Fibroblast of skin of left quadriceps (primary cell): ENCODE measurements at places on chromosomes 6 and 20.
A peak's percentile ranks its signal among the peaks of the same experiment; 100 is the strongest.

DNA sequence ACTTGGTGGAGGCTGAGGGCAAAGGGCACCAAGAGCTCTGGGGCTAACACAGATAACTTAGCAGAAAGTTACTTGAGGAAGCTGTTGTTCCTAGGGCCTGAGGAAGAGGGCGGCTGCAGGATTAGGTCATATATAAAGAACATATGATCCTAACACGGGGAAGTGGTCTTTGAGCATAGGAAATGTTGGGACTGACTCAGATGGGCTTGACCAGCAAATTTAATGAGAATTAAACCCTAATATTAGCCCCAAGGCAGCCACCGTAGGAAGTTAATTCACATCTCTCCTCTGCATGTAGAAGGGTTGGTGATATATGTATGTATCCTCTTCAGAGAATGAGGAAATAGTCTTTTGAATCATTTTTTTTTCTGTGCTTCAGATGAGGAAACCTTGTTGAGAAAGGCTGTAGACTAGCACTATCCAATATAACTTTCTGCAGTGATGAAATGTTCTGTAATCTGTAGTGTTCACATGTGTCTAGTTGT lies 9.2 kb upstream of the ZBTB9 start:
- DNase-seq: no peak

DNA sequence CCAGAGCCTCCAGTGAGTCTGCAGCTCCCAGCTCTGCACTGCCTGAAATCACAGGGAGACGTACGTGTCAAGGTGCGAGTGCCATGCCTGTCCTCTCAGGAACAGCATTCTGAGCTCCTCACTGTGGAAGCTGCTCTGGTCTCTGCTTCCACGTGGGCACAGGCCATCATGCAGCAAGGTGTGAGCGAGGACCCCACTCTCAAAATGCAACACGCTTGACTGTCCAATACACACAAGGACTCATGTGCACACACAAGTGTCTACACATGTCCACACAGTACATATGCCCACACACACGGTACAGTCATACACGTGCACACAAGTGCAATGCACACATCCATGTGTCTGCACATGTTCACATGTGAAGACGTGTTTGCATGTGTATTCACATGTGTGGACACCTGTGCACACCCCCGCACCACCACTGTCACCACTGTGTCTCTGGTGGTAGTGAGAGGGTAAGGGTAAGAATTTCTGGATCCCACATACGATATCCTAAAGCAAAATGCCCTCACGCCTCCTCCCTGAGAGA lies 260.5 kb downstream of the DLL1 start:
- no peak for DNase-seq

- DNase-seq: no peak
Measured at GRCh38 chr6:2449572-2449940, 204.2 kb upstream of the GMDS start.

GRCh38 chr6:87716928-87717614 lies 15.0 kb upstream of the AKIRIN2 start:
- DNase-seq: no peak

DNA sequence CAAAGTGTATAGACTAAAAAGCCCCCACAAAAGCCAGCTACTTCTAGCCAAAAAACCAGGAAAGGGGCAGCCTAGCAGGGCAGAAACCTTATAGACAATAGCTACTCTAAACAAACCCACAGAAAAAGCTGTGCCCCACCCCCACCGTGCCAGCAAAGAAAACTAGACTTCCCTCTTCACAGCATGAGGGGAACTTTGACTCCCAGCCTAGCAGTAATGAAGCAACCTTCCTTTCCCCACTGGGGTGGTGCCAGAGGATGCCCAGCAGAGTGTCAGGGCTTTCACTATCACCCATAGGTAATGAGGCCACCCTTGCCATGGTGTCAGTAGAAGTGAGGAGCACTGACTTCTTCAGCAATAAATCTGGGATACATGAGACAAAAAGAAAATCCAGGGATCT lies 99.0 kb upstream of the LGSN start:
- DNase-seq: no peak

- DNase-seq: peak; percentile 81
Measured at GRCh38 chr6:105178110-105178509, 1.7 kb downstream of the POPDC3 start.

- DNase-seq: peak; percentile 67
Measured at GRCh38 chr20:63740627-63741353, 1.2 kb downstream of the SLC2A4RG start.

GRCh38 chr20:33275215-33275614 lies 7.8 kb upstream of the BPIFB1 start:
- DNase-seq: no peak

GRCh38 chr6:127124680-127125079 lies 6.2 kb downstream of the RSPO3 start:
- no peak for DNase-seq

- peak; percentile 15 for DNase-seq
Measured at GRCh38 chr6:160534050-160534696, 129.9 kb downstream of the LPA start.

- no peak for DNase-seq
Measured at GRCh38 chr20:9499126-9499899, 15.1 kb upstream of the LAMP5 start.

- DNase-seq: peak; percentile 42
Measured at GRCh38 chr6:115891111-115891669, 169.5 kb downstream of the FRK start.

GRCh38 chr6:75210885-75211739 lies 5.3 kb upstream of the COL12A1 start:
- no peak for DNase-seq

- peak; percentile 51 for DNase-seq
Measured at GRCh38 chr6:135088818-135089809, 34.5 kb upstream of the HBS1L start.

GRCh38 chr6:151081656-151082055 lies 158.1 kb upstream of the AKAP12 start:
- DNase-seq: no peak

DNA sequence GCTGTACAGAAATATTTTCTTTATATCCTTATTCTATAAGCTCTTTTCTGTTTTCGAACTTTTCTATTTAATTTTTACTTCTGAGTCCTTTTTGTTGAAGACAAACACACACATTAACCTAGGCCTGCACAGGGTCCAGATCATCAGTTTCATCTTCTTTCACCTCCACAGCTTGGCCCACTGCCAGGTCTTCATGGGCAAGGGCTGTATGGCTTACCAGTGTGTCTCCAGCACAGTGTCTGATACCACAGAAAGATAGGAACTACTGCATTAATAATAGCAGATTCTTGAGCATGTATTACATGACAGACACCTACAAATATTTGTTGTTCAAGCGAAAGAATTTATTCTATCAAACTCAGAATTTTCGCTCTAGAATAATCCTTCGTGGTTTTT lies 24.4 kb downstream of the QKI start:
- no peak for DNase-seq

DNA sequence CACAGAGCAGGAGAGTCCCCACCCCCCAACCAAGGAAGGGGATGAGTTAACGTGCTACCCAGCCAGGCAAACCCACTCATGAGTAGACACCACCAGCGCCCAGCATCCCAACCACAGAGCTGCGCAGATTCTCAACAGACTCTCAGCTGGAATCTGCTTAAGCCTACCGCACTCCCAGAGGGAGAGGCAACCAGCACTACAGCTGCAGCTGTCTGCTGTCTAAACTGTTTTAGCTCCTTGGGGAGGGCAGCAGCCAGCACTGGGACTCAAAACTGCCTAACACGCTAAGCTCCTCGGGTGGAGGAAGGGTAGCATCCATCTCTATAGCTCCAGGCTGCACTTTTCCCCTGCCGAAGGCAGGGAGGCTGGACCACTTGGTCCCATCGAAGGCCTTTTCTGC lies 539.8 kb downstream of the EPHA7 start:
- DNase-seq: no peak

- DNase-seq: no peak
Measured at GRCh38 chr6:25942561-25943147, 12.2 kb upstream of the SLC17A2 start.

GRCh38 chr20:35369804-35370203 lies 42.0 kb downstream of the UQCC1 start:
- peak; percentile 48 for DNase-seq

- DNase-seq: no peak
Measured at GRCh38 chr20:50223039-50224005, 32.7 kb downstream of the CEBPB start.

DNA sequence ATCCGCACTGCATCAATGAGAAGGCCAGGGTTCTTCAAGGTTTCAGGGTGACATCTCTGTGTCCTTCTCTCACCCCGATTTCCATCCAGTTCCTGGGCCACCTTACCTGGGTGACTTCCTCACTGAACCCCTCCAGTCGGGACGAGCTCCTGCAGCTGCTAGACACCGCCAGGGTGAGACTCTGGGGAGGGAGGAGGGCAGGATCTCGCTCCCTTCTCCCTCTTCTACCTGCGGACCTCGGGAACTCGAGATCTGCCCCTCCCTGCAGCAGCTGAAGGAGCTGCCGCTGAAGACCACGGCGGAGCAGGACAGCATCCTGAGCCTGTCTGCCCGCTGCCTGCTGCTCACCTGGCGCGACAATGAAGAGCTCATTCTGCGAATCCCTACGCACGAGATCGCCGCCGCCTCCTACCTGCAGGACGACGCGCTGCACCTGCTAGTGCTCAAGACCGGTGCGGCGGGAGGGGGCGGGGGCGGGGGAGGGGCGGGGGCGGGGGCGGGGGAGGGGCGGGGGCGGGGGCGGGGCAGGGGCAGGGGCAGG lies 7.5 kb downstream of the CCM2L start:
- no peak for DNase-seq

DNA sequence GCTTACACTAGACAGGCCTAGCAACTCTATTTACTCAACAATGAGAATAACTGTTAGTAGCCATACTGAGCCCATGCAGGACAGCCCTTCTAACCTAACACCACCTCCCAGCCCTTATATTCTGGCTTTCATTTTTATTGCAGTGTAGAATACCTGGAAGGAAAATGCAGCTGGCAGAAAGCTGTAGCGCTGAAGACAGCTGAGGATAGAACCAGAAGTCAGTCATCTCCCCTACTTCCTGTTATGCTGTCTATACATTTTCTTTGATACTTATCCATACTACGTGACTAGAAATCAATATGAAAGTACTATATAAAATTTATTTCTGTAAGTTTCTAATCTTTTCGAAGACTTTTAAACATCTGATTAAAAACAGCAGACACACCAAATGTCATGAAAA lies 182.6 kb upstream of the SHLD1 start:
- no peak for DNase-seq

GRCh38 chr6:34062815-34063214 lies 83.1 kb downstream of the GRM4 start:
- DNase-seq: no peak

GRCh38 chr20:50695135-50695872 lies 4.0 kb upstream of the RIPOR3 start:
- no peak for DNase-seq

- peak; percentile 36 for DNase-seq
Measured at GRCh38 chr6:144006736-144007477, 1.2 kb downstream of the PLAGL1 start.

GRCh38 chr6:48641544-48641943 lies 530.5 kb upstream of the PTCHD4 start:
- peak; percentile 6 for DNase-seq

GRCh38 chr20:19886661-19887288 lies 128.7 kb downstream of the RIN2 start:
- no peak for DNase-seq

DNA sequence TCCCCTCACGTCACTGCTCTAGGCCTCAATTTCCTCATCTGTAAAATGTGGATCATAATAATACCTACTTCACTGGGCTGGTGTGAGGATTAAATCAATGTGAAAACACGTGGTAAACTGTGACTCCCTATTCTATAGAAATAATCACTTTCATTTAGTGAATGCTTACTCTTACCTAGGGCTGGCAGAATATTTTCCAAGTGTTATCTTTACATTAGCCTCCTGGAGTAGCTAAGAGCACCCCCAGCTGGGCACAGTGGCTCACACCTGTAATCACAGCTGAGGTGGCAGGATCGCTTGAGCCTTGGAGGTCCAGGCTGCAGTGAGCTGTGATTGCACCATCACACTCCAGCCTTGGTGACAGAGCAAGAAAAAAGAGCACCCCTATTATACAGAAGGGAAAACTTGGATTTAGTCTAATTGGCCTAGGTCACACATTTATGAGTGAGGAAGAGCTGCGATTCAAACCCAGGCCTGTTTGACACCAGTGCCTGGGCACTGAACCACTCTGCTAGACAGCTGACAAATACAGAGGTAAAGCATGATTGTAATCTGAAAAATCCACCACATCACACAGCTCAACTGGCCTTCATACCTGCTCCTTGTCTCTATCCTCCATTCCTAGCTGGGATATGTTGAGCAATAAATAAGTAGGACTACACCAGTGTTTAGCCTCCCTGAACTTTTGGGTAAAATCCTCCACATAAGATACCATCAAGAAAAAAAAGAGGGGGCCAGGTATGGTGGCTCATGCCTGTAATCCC lies 1.4 kb upstream of the SNTA1 start:
- DNase-seq: no peak

GRCh38 chr20:54657268-54657826 lies 182.0 kb downstream of the DOK5 start:
- no peak for DNase-seq

DNA sequence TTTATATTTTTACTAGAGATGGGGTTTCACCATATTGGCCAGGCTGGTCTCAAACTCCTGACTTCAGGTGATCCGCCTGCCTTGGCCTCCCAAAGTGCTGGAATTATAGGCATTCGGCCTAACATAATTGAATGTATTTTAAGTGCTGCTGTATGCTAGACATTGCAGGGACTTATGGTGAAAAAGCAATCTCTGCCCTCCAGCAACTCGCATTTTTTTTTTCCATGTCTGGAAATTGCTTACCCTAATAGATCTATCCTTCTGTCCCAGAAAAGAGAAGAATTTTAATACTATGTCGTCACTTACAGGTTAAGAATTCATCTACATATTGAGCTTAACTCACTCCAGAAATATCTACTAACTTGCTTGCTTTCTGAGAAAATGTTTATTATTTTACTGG lies 10.4 kb downstream of the ITCH start:
- DNase-seq: no peak

DNA sequence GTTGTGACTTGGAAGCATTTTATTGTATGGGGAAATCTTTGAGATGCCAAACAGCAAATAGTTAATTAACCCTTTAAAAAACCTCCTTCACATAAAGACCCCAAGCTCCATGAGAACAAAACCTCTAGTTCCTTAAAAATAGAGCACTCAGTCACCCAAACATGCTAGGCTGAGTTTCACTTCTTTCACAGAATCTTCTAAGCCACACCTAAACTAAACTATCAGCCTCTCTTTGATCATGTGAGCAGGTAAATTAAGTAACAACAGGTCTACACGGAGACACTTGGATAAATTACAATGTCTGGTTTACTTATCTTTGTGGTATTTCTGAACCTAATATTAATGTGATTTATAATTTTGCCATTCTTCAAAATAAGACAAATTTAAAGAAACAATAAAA lies 205.2 kb upstream of the MARCKS start:
- no peak for DNase-seq

- no peak for DNase-seq
Measured at GRCh38 chr6:84508334-84508733, 256.1 kb downstream of the TBX18 start.

DNA sequence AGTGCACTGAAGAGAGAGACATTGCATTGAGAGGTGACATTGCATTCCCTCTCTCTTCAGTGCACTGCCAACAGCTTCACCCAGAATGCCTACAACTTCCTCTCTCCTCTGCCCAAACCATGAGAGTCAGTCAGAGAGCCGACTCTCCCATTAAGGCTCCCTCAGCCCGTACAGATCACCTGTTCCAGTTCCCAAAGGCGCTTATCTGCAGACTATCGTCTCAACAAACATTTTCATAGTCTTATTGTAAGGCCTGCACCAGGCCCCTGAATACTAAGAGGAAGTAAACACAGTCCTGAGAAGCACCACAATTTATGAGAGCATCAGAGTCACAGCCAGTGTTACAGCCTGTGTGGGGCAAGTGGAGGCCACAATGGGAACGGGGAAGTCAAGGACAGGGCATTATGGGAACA lies 53.7 kb downstream of the GFOD1 start:
- no peak for DNase-seq
